Lung microvascular endothelial cell (primary cell): ENCODE measurements at places on chromosomes 1 and 21. TPM values are rescaled to one million over a fixed set of nuclear protein-coding genes. Genes with fewer than 3 reads are reported as not detected.

The CD2 gene
- total RNA-seq = not detected in 2 replicates

The SAMSN1 gene
- 0.60 and 3.7 TPM in 2 replicates for total RNA-seq

The GNL2 gene
- total RNA-seq = 37.3 and 47.4 TPM in 2 replicates

The ELF3 gene
- total RNA-seq = under 0.01 TPM in 1 of 2 replicates, not detected in the other

The CSF3R gene
- total RNA-seq = not detected in 2 replicates

The ASCL5 gene
- total RNA-seq = not detected in 2 replicates

The CASQ2 gene
- total RNA-seq = not detected in 2 replicates

The SELL gene
- total RNA-seq = under 0.01 and 0.22 TPM in 2 replicates

The BRDT gene
- total RNA-seq = not detected in 2 replicates

The PRAMEF10 gene
- not detected in 2 replicates for total RNA-seq

The AADACL4 gene
- not detected in 2 replicates for total RNA-seq

The FOXD2 gene
- total RNA-seq = under 0.01 TPM in 2 replicates

- peak; percentile 48 for DNase-seq
Measured at GRCh38 chr1:98073106-98073505, 152.3 kb upstream of the DPYD start.

DNA sequence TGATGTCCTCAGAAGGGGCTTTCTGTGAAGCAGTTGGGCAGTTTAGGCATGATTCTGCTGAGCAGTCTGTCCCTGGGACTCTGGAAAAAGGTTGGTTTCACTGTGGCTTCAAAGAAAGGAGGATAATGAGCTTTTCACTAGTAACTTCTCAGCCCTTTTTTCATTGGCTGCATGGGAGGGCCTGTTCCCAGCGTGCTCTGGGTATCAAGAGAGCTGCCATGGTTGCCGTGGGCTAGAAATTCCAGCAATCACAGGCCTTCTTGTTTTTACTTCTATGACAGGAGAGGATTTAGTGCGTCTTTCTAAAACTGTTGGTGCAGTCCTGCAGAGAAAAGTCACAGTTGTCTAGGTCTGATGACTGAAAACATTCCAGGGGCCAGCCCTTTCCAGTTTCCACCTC, 7.2 kb downstream of the SZRD1 start:
- no peak for DNase-seq

- no peak for DNase-seq
Measured at GRCh38 chr1:96183485-96183884, 538.1 kb upstream of the PTBP2 start.

DNA sequence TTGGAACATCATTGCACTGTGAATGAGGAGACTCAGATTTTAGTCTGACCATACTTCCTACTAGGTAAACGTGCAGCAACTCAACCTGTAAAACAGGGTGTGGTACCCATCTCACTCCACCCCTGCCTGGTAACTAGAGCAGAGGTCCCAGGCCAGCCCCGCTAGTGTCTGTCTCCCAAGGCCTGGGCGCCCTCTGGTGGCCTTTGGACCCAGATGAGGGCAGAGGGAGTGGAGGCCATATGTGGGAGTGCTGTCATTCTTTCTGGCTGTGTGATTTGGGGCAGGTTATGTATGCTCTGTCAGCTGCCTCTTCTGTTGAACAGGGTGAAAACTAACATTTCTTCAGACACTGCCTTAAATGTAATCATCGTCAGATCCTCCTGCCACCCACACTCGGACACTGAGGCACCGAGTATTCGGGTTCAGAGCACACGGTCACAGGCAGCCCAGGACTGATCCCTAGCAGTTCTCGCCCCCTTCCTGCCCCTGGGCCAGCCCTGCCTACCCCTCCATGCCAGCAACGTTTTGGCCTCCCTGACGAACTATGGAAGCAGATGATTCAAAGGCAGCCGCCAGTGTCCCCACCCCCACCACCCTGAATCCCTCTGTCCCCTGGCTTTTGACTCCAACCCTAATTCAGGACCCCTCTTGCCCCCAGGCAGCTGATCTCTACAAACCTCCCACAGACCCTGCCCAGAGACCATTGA, 76.0 kb downstream of the CD247 start:
- DNase-seq = peak; percentile 72

DNA sequence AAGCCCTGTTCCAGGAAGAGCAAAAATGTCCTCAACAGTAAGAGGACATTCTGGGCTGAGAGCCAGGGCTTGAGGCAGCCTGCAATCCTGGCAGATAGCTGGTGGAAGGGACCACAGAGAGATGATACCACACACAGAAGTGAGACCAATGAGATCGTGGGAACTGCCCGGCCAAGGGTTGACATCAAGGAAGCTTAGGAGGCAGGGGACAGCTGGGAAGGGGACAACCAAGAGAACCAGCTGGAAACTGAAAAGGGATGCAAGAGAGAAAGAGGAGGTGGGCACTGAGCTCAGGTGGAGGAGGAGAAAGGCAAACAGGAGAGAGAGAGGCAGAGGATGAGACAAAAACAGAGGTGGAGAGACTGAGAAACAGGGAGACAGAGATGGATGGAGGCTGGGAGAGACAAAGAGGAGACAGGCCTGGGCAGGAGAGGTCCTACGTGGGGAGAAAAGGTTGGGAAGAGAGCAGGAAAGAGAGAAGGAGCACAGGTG, 9.2 kb downstream of the PDZK1IP1 start:
- peak; percentile 1 for DNase-seq

- no peak for DNase-seq
Measured at GRCh38 chr1:46543761-46544560, 7.5 kb downstream of the KNCN start.

DNA sequence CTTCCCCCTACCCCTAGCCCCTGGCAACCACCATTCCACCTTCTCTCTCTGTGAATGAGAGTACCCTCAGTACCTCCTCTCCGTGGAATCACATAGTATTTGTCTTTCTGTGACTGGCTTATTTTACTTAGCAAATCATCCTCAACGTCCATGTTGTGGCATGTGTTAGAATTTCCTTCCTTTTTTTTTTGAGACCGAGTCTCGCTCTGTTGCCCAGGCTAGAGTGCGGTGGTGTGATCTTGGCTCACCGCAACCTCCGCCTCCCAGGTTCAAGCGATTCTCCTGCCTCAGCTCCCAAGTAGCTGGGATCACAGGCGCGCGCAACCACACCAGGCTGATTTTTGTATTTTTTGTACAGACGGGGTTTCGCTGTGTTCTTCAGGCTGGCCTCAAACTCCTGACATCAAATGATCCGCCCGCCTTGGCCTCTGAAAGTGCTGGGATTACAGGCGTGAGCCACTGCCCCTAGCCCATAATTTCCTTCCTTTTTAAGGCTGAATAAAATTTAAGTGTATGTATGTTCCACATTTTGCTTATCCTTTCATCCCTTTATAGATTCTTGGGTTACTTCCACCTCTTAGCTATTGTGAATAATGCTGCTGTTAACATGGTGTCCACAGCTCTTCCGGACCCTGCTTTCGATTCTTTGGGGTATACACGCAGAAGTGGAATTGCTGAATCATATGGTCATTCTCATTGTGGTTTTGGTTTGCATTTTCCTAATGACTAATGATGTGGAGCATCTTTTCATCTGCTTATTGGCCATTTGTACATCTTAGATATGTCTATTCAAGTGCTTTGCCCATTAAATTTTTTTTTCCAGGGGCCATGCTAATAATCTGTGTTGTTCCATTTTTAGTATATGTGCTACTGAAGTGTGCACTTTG, 32.3 kb downstream of the ERRFI1 start:
- DNase-seq = no peak

DNA sequence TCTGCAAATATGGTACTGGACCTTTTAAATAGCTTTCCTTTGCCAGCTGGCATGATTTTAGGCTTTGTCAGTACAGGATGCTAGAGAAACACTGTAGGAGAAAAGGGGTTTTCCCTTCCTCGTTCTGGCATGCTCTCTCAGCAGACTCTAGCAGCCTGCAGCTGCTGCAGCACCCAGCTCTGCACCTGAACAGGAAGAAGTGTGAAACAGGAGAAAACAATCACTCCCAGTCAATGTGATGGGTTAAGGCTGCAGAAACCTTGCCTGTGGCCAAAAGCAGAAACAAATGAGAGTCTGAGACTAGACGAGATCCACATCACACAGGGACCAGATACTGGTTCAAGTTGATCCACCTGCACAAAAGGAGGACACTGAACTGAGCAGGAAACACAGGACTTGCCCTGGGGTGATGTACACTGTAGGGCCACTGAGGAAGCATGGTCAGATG, 21.2 kb downstream of the OVGP1 start:
- DNase-seq = peak; percentile 73

- DNase-seq = no peak
Measured at GRCh38 chr1:58933599-58933926, 149.7 kb upstream of the JUN start.

DNA sequence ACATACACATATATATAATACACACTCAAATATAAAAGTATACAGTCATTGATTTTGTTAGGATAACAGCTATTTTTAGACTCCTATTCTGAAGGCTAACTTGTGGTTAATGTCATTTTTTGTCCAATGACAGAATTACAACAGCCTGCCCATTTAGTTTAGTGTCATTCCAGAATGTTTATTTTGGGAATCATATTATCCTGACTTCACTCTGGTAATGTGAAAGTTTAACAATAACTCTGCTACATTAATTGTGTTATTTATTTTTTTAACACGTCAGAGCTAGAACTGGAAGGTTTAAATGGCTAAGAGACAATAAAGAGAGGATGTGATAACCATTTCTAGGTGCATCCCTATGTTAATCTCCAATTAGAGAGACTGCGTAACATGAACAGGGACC, 648.1 kb downstream of the USP25 start:
- DNase-seq = no peak

- DNase-seq = peak; percentile 53
Measured at GRCh38 chr1:151371370-151372057, 991 bp downstream of the SELENBP1 start.

DNA sequence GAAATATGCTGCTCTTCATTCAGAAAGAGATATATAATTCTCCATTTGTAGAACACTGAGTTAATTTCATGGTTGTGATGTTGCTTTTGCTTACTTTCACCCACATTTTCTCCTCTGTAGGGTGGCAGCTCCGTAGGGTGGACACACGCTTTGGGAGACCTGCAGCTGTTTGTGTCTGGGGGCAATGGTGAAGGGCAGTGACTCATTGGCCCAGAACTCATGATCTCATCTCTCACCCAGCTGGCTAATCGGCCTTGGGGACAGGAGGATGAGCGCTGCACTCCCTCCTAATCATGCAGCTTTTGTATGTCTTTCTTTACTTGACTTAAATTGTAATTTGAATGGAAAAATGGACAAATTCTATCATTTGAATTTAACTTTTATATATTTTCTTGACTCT, 9.6 kb downstream of the DISC1 start:
- no peak for DNase-seq

DNA sequence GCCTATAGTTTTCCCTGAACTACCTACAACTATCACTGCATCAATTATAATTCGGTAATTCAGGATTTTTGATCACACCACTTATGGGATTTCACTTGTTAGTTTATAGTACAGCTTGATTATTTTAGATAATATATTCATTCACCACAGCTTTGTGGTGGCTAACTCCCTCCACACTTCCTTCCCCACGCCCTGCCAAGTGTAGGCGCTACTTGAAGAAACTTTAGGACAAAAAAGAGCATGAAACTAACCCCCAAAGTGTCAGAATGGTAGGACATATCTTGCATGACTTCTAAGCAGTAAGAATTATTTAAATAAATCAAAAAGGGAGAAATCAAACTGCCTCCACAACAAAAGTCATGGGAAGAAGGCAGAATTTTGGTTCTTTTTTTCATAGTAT, 70.1 kb downstream of the LHX9 start:
- DNase-seq = no peak

DNA sequence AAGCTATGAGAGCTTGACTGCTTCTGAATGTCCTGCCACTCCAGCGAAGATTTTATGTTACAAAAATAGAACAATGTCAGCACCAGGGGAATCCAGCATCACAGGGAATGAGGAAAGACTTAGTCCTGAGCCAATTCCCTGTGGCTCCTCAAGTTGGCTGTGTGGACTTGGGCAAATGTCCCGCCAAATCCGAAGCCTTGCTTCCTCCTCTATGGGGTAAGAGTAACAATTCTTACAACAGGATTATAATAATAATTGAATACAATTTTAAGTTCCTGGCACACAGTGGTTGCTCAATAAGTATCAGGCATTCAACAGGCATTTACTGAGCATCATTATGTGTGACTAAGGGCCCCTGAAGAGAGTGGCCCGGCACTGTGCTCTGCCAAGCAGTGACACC, 44.4 kb downstream of the STPG1 start:
- no peak for DNase-seq

- peak; percentile 31 for DNase-seq
Measured at GRCh38 chr1:222926566-222926965, 111.7 kb downstream of the DISP1 start.

- peak; percentile 7 for DNase-seq
Measured at GRCh38 chr1:169363046-169363730, 4.4 kb downstream of the NME7 start.

DNA sequence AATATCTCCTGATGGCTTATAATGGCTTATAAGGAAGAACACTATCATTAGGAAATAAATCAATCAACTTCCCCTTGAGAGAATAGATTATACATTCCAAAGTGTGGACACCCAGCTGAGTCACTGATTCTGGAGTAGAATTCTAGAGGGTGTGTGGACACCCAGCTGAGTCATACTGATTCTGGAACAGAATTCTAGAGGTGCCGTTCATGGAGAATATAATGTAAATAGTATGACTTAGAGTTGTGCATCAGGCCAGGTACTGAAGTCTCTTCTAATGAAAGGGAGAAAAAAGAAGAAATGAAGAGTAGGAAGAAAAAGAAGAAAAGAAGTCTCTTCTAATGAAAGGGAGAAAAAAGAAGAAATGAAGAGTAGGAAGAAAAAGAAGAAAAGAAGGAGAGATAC, 2.4 kb upstream of the USP33 start:
- peak; percentile 51 for DNase-seq

GRCh38 chr1:100027212-100027611, 57.4 kb downstream of the SLC35A3 start:
- DNase-seq = no peak

DNA sequence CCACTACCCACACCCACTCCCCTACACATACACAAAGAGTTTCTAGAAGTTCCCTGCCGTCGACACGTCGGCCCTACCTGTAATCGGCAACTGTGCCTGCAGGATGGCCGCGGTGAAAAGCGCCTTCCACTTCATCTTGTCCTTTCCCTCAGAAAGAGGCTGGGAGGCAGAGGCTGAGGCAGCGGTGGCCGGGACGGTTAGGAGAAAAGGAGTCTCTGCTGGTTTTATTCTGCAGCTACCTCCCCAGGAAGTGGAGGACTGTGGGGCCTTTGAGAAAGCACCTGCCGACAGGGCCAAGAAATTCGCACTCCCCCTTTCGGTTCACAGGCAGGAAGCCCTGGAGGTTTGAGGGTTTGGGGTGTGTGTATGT, at the start of gene CD247:
TSS of gene CD247 (minus strand) at position 199 of the 370 bp plus-strand sequence. CDS start at position 135, 64 bp downstream.
- DNase-seq = no peak

- DNase-seq = no peak
Measured at GRCh38 chr1:245698860-245699259, 544.1 kb downstream of the KIF26B start.

GRCh38 chr1:94512816-94513215, 28.7 kb downstream of the F3 start:
- no peak for DNase-seq
